ENCODE measurements at places on chromosomes 1 and 21.

DNA sequence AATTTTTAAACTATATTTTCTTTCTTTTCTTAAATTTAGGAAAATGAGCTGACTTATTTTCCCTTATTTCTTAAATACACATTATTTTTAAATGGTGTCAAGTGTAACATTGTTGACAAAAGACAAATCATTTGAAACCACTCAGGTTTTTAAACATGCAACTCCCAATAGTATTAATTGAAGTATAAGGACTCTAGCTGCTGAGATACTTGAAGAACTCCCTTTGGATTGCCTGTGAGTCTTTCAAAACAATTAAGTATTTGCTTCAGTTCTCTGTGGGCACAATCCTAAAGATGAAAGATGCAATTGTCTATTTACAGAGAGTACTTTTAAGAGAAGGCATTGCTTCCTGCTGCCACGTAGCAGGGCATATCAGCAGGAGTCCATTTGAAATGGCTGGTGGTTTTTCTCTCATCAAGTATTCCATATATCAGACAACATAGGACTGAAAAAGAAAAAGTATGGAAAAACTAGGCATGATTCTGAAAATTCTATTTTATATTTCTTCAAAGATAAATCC, 373.4 kb downstream of the NEGR1 start:
- DNase-seq, result peak; percentile 40

GRCh38 chr1:182069028-182069466, 7.5 kb upstream of the ZNF648 start:
- peak; percentile 62 for DNase-seq

GRCh38 chr1:223189903-223190724, 47.1 kb upstream of the TLR5 start:
- DNase-seq, result no peak

GRCh38 chr21:42971897-42972275, 2.5 kb upstream of the PKNOX1 start:
- DNase-seq, result no peak

- no peak for DNase-seq
Observed at GRCh38 chr1:181776044-181776443, 285.5 kb downstream of the ZNF648 start.

- DNase-seq, result peak; percentile 48
Observed at GRCh38 chr1:206700445-206701036, 15.8 kb downstream of the MAPKAPK2 start.

GRCh38 chr21:15442743-15443469, 286.9 kb upstream of the USP25 start:
- DNase-seq, result no peak

Measured in NCI-H1417 (cell line).